ENCODE measurements at places on chromosomes 6 and 20.
A peak's percentile ranks its signal among the peaks of the same experiment; 100 is the strongest.

- DNase-seq, result no peak
These were observed 3.2 kb upstream of the IFNGR1 start for GRCh38 chr6:137222381-137222780.

- DNase-seq, result no peak
These were observed 115.6 kb upstream of the ADGRF1 start for GRCh38 chr6:47157653-47158219.

DNA sequence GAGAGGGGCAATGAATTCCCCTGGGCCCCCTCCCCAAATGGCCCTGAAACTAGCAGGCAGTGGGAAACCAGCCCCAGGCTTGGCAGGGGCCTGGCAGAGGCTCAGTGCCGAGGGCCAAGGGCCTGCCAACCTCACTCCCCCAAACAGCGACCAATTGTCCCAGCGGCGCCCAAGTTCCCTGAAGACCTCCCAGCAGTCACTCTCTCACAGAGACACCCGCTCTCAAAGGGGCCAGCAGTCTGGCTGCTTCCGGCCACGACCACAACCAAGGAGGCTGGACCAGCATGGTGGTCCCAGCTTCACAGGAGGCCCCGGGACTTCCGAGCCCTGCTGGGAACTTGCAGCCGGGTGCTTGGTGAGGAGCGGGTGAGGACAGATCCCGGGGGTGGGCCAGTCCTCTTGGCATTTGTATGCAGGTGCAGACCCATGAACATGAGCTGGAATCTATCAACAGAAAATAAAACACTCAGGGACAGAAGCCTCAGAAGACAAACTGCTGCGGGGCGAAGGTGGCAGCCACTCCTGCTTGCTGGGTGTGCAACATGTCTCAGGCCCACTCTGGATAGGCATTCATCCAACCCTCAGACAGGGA, 17.5 kb upstream of the SIRPA start:
- no peak for DNase-seq

DNA sequence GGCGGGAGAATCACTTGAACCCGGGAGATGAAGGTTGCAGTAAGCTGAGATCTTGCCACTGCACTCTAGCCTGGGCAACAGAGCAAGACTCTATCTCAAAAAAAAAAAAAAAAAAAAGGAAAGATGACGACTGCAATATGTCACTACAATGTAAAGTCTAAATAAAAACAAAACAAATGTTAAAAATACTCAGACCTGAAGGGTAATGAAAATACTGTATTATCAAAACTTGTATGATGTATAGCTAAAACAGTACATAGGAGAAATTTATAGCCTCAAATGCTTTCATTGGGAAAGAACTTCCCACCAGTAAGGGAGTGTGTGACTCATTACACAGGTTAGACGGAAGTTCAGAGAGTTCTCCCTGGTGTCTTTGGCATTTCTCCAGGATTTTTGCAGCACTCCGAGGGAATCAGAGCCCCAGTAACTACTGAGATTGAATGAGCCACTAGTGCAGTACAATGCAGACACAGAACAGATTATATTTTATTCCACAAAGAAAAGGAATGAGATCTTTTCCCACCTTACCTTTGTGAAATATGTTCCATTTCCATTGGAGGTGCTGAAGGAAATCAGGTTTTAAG, 12.5 kb upstream of the RALGAPB start:
- DNase-seq, result no peak

GRCh38 chr20:25009218-25010145, 16.9 kb upstream of the APMAP start:
- DNase-seq, result no peak

GRCh38 chr20:35673884-35674283, 9.2 kb upstream of the CPNE1 start:
- no peak for DNase-seq

DNA sequence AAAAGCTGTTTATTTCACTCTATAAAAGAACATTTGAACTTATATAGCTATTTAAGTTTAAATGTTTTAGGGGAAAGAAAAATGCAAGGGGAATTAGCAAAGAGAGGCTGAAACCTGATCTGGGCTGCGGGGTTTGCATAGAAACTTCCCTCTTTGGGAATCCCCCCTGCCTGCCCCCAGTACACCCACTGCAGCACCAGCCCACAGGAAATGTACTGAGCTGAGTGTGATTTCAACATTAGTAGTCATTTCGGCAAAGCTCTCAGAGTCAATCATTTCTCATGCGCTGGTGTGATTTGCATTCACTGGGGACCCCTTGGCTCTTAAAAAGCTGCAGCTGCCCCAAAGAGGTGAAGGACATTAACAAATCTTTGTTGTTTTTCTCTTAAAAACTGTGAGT, 859.4 kb downstream of the MAFB start:
- no peak for DNase-seq

DNA sequence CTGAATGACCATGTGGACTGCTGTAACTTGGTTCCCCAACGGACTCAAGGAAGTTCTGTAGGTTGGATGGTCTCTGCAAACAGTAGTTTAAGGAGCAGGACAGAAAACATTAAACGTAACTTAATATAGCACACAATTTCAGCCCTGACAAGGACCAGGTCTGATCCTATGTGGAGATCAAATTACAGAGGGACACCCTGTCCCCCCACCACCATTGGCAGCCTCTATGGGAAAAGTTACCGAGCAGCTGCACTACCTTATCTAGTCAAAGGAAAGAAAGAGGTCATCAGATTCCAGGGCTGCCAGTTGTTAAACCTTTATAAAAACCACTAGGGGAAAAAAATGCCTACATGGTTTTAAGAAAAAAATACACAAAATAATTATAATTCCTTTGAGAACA, 191.5 kb upstream of the RSPO3 start:
- no peak for DNase-seq

DNA sequence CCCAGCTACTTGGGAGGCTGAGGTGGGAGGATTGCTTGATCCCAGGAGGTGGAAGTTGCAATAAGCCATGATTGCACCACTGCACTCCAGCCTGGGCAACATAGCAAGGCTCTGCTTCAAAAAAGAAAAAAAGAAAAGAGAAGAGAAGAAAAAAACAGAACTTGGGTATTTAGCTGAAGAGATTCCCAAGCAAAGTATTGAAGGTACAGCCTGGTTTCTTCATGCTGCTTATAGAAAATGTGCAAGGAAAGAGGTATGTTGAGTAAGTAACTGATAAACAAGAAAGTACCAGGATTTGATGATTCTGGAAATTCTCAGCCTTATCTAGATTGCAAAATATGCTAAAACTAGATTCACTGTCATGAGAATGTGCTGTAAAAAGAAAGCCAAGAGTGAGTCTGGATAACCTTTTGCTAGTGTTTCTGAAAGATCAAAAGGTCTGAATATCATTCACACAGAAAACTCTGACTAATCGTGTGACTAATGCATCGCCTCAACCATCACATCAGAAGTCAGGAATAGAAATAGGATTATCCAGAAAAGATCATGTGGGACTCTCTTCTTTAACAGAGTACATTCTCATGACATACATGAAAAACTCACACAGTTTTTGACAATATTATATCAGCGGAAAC, 32.4 kb upstream of the NOP56 start:
- DNase-seq, result no peak

- DNase-seq, result no peak
These were observed 3.6 kb upstream of the ADGRG6 start for GRCh38 chr6:142297996-142298753.

DNA sequence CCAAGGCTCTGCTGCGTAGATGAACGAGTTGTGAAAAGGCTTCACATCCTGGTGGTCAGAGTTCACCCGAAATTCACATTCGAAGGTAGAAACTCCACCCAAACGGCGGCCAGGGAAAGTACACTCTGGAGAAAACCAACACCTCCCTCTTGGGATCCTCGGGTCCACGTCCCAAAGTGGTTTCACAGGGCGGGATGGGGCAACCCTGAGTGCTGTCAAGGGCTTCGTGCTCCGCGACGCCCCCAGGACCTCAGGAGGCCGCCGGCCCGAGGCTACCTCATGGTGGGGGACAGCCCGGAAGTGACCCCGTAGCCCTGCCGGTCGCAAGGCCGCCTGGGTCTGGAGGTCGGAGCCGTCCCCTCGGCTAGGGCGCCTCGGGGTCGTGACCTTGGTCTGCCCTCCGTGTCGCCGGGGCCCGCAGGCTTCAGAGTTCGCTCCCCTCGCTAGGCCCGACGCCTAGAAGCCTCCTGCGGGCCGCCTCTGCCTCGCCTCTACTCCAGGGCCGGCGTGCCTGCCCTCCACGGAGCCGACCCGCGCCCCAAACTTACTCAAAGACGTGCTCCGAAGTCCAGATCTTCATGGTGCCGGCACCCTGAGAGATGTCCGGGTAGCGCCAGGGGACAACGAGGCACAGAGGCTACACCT, at the start of gene PRELID3B:
TSS of gene PRELID3B (minus strand) at position 636 of the 645 bp plus-strand sequence. CDS start at position 580, 56 bp downstream.
- peak; percentile 17 for DNase-seq

- DNase-seq, result no peak
These were observed 10.9 kb downstream of the HIVEP1 start for GRCh38 chr6:12022953-12023388.

DNA sequence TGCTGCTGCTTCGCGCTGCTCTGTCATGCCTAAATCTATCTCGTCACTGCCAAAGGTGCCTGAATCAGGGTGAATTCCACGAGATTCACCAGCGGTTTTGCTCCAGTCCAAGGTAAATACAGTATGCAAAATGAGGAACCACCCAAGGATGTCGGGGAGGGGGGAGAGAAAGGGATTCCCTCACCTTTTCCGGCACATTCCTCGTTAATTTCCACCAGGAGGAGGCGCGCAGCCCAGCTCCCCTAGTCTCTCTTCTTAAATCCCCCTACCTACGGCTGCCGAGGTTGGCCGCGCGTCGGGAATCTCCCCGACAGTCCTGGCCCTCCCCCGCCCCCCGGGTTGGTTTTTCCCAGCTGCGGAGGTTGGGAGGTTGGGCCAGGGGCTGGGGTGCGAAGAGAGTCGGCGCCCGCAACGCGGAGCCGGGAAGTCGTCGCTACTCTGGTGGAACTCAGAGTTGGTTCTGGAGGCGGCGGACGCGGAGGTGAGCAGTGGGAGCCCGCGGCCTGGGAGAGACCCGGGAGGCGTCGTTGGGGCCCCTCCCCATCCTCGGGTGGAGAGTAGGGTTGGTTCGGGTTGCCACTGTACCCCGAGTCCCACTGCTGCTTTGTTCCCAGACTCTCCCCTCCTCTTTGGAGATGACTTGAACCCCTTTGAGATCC, at the start of gene TPBG:
TSS of gene TPBG (plus strand) at position 390 of the 659 bp plus-strand sequence. CDS start 1,145 bp downstream, outside the sequence.
- DNase-seq, result no peak

All from activated CD4-positive, alpha-beta T cell treated with anti-CD3 and anti-CD28 coated beads for 1 hour (primary cell).